ENCODE measurements at places on chromosomes 2 and 18.

- no peak for DNase-seq
These were observed 240.9 kb upstream of the GULP1 start for GRCh38 chr2:188050726-188051125.

GRCh38 chr2:122422384-122422991, 667.0 kb downstream of the TSN start:
- DNase-seq = no peak

DNA sequence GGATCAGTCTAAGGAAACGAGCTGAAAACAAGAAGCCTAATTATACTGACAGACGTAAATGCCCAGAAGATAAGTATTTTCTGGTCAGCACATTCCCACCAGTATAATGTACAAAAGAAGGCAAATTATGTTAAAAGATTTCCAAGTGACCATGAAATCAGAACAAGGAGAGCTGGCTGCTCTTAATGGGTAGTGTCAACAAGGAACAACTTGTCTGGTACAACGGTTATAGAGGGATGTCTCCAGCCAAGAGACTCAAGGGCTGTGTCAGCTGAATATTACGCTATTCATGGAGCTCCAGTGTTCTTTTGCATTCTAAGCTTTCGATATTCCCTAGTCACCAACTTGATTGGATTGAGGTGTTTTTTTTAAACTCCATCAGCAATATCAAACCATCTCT, 8.6 kb upstream of the L3MBTL4 start:
- no peak for DNase-seq

DNA sequence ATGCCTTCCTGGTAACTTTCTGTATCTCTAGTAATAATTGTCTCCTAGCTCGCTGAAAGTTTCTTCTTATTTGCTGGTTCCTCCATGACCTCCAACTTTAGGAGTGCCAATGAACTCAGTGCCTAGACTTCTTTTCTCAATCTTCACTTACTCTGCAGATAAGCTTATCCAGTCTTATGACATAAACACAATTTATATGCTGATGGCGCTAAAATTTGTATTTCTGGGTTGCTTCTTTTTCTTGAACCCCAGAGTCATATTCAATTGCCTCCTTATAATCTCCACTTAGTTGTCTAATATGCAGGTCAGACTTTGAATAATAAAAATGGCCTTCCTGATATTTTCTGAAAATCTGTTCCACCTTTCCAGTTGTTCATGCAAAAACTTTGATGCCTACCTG, 182.5 kb downstream of the FSHR start:
- DNase-seq = no peak

- DNase-seq = no peak
These were observed 91.8 kb downstream of the ACVR1 start for GRCh38 chr2:157784169-157784822.

- no peak for DNase-seq
These were observed 216.7 kb downstream of the DOK6 start for GRCh38 chr18:69617408-69617807.
